ENCODE measurements at places on chromosomes 5 and 9. TPM values are rescaled to one million over a fixed set of nuclear protein-coding genes. Genes with fewer than 3 reads are reported as not detected.

The AMBP gene
- 0.82 TPM for polyA plus RNA-seq

The SLC6A18 gene
- polyA plus RNA-seq = 0.05 TPM

The ADAMTS19 gene
- polyA plus RNA-seq = 0.09 TPM

The NUTM2G gene
- polyA plus RNA-seq = 0.02 TPM

The AQP7 gene
- 1.3 TPM for polyA plus RNA-seq

The SPINK4 gene
- polyA plus RNA-seq = 2.1 TPM

The CSF1R gene
- polyA plus RNA-seq = 7.3 TPM

The ATP10B gene
- polyA plus RNA-seq = 2.6 TPM

The PCDHGA5 gene
- polyA plus RNA-seq = 0.18 TPM

GRCh38 chr9:112334432-112334841 lies 1.0 kb upstream of the PTBP3 start:
- peak; percentile 60 for DNase-seq

GRCh38 chr5:32831624-32832023 lies 120.5 kb downstream of the NPR3 start:
- DNase-seq = no peak

DNA sequence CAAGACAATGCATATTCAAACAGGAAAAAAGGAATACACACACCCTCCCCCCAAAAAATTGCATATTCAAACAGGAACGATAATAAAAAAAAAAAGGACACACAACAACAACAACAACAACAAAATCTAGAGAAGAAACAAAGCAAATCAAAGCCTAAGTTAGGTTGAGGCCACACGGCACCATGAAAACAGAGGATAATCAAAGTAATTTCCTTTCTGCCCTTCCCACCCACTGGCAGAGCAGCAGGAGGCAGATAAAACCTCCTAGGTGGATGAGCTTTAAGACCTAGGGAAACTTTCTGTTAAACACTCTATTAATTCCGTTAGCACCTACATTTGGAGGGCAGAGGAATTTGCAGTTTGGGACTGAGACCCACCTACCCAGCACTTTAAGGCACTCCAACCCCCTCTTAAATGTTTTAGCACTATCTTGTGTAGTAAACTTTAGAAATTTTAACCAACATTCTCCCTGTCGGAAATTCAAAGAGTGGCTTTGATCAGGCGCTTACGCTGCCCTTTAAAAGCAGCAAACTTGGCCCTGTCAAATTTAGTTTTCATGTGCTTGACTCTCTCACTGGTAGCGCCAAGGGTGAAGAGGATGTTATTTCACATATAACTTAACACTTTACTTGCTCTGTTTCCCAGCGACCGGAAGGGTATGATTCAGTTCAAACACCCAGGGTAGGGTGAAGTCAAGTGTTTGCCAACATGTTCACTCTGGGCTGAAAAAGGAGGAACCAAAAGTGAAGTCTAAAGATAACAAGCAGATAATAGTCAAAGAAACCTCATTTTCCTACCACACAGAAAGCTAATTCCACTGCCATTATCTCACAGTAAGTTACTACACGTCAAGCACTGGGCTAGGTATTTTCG lies 9.2 kb downstream of the ENC1 start:
- no peak for DNase-seq

DNA sequence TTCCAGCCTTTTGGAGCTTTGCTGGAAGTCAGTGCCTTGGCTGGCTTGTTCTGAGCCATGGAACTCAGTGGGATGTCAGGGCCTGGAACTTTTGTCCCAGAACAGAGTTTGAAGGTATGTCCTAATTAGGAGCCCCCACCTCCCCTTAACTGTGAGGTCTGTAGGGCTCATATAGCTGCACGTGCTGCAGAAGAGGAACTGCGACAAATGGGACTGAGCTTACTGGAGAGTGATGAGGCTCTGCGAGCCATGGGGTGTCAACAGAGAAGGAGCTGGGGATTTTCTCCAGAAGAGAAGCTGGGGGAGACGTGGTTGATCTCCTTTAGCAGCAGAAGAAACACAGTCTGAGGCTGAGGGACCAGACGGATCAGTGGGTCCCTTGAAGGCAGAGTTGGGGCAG lies 10.9 kb downstream of the TMEM8B start:
- no peak for DNase-seq

- DNase-seq = no peak
Observed at GRCh38 chr5:122385286-122385685, 73.2 kb downstream of the SNCAIP start.

- DNase-seq = no peak
Observed at GRCh38 chr5:78505860-78506259, 142.7 kb downstream of the LHFPL2 start.

- DNase-seq = no peak
Observed at GRCh38 chr9:126417043-126417442, 90.4 kb downstream of the MVB12B start.

DNA sequence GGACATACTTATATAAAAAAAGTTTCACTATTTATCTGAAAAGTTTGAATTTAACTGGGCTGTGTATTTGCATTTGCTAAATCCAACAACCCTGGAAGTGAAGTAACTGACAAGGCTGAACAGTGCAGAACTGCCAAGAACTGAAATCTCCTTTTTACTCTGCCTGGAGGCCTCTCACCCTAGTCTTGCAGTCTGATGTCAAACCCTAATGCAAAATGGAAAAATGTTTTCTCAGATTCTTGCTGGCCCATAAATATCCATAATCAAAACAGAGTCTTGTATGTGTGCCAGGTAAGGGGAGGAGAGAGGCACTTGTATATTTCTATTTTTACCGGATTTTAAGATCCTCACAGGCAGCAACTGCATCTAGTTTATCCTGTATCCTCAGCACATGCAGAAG lies 432.7 kb upstream of the KLF4 start:
- no peak for DNase-seq

DNA sequence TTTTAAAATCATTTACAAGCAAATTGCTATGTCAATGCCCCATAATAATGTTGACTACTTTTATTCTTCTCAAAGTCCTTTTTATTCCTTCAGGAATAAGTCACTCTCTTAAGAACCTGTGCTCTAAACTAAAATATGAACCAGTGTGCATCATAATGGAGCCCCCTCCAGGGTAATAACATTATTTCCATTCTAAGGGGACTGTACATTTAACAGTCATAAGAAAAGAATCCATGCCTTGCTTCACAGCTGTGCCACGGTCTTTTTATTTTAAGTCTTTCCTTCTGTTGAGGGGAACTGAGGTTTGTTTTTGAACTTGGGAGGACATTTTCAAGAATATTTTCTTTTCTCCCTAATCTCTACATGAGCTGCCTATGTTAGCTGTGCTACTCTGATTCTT lies 297.6 kb downstream of the MAN2A1 start:
- no peak for DNase-seq

GRCh38 chr5:176317534-176318374 lies 43.8 kb downstream of the KIAA1191 start:
- DNase-seq = no peak

- no peak for DNase-seq
Observed at GRCh38 chr9:134700636-134701350, 59.2 kb downstream of the COL5A1 start.

DNA sequence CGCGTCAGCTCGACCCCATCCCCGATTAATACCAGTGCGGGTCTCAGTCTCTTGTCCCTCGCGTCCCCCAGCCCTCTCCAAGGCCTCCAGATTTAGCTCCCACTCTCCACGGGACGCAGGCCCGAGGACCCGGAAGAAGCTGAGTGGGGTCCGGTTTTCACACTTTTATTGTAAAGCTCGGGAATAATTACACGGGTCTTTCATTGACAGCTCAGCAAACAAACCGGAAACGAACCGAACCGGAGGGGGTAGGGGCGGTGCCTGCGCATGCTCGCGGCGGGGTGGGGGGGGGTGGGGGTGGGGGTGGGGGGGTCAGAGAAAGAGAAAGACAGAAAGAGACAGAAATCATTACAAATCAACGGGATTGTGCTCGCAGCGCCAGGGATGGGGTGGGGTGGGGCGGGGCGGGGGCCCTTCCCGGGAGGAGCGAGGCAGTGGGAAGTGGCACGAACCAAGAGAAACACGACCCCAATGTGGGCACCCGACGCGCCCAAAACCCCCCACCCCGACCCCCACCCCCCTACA lies 27.9 kb downstream of the PCDH1 start:
- no peak for DNase-seq

GRCh38 chr9:114288193-114289091 lies 34.5 kb upstream of the ORM1 start:
- DNase-seq = no peak

DNA sequence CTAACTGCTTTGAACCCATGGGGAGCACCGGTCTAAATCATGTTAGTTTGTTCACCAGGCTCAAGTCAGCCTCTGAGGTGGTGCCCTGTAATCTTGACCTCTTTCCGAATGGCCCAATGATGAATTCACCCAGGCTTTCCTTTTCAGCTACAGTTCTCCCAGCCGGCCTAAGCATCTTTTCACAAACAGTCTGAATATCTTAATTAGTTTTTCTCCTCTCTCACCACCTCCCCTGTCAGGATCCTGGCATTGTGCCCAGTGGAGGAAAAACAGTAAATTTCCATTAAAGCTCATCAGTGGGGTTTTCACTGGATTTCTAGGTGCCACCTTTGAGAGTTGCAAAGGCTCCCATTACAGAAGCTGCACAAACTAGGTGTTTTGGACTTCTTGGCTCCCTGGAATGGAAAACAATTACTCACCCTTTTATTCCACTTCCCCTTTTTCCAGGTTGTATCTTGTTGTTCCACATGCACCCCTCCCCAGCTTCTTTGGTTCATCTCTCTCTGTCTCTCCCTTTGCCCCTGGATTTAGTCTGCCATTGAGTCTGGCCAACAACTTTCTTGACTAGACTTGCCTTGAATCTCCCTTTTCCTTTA lies 69.4 kb upstream of the ADAMTSL1 start:
- no peak for DNase-seq

DNA sequence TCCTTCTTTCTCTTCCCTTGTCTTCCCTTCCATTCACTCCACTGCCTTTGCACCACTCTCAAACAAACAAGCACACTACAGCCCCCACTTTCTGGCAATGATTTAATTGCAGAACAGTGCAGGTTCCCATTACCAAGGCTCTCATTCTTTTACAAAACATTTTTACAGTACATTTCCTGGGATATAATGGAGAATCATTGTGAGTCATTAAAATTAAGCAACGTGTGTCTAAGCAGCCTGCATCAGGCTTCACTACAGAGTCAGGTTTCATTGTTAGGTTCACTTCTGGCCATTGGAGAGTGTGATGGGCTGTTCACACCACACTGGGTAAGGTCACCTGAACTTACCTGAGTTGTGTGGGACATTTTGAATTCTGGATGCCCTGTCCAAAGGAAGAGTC lies 303.5 kb downstream of the TRIM32 start:
- no peak for DNase-seq

DNA sequence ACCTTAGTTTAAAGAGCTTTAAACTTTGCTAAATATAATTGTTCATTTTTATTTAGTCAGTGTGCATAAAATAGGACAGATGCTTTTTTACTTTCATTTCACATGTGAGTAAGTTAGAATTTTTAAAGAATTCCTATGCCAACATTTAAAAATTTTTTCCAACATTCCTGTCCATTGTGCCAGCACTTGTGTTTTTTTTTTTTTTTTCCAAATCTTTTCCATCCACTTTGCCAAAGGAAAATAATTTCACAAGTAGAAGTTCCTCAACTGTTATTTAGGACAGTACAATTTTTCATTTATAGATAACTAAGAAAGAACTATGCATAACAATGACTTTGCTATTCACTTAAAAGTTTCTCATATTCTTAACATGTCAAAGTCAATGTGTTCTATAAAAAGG lies 189.5 kb downstream of the ADAMTS6 start:
- DNase-seq = no peak

DNA sequence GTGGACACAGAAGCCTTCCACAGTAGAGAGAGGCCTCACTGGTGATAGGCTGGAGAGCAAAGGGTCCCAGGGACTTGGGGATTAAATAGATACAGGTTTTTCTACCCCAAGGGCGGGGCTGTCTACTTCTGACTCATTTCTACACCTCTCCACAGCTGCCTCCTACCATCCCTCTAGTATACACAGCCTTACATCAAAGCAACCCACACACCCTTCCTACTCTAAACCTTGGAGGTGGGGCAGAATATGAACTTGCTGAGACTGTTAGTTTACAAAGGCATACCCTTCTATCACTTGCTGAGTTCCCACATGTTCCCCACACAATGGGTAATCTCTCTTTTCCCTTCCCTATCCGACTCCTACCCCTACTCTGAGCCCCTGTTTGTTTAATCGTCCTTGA lies 19.9 kb upstream of the PCA3 start:
- no peak for DNase-seq

DNA sequence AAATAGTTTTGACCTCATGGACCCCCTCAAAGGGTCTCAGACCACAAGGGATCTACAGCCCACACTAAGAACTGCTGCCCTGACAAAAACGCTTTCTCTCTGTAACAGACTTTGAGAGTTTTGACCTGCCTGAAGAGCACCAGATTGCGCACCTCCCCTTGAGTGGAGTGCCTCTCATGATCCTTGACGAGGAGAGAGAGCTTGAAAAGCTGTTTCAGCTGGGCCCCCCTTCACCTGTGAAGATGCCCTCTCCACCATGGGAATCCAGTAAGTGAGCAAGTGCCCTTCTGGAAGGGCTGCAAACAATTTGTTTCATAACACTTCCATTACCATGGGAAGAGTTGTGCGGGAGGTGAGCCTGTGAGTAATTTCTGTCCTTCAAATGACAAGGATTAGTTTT lies 6.0 kb downstream of the PTTG1 start:
- DNase-seq = no peak

DNA sequence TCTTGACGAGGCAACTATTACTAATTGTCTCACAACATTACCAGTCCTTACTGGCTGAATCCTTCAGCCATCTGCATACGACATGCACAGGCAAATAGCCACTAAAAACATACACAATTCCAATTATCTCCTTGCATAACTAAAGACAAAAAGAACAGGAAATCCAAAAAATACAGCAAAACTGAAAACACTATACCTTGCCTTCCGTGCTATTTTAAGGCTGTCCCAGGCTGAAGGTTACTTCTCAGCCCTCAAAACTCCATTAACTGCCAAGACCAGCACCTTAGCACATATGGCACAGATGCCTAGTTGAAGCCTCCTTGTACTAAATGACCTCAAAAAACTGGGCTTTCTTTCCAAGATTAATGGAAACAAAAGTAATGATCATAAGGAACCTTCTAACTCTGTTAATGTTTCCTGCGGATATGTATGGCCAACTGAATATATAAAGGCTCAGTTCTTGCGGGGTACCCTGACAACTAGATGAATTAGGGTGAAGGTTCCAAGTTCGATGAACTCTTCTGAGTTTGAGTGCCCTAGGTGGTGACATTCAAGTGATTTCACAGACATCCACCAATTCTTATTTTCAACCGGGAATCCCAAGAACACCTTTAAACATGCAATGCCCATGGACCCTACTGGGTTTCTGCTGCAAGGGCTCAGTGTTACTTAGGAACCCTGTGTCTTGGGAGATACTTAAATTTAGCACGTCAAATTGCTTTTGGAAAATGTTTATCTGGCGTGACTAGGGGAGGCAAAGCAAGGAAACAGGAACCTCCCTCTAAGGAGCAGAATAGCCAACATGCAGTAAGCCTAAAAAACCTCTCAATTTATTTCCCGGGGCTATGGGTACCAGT lies 455.3 kb downstream of the RAB3C start:
- DNase-seq = peak; percentile 16

All from thymus (tissue), 14 donors.